ENCODE measurements at places on chromosomes 6 and 20.

GRCh38 chr6:80438772-80439171 lies 332.3 kb downstream of the BCKDHB start:
- no peak for DNase-seq

DNA sequence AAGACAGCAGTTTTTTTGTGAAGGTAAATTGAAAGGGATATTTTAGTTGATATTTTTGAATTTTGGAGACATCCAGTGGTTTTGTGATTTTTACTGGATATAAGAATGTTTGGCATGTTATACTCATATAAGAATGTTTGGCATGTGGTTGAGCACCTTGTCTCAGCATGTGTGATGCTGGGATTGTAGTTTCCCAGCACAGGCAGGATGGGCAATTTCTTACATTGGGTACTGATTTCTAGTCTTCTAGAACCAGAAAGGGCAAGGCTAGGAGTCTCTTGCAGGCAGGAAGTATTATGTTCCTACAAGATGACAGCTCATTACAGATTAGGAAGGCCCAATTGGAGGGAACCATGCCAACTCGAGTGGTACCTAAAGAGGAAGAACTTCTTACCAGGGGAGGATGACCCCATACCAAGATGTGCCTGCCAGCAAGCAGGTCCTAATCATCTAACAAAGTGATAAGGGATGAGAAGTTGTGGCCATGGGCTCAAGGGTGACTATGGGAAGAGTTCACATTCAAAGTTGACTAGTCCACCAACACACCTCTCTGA lies 377.8 kb downstream of the UTRN start:
- no peak for DNase-seq

DNA sequence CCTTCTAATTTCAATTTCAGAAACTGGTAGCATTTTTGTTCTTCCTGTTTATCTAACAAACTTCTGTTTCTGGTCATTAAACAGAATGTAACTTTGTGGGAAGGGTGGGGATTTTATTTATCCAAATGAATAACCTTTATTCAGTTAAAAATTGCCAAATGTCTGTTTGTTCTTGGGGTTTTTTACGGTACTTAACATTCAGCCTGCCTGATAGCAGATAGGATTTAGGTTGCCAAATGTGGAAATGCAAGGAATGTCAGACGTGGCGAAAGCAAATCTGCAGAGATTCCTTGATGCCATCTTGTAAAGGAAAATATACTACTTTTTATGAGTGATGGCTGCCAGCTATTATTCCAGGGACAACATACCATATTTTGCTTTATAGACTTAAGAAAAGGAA lies 95.7 kb downstream of the LYRM2 start:
- DNase-seq = no peak

GRCh38 chr6:29953686-29954085 lies 11.4 kb downstream of the HLA-A start:
- DNase-seq = no peak

- DNase-seq = no peak
Measured at GRCh38 chr6:113433335-113433991, 423.7 kb upstream of the MARCKS start.

GRCh38 chr6:161356167-161356854 lies 82.5 kb upstream of the AGPAT4 start:
- DNase-seq = no peak

- peak; percentile 49 for DNase-seq
Measured at GRCh38 chr6:390914-391558, 516 bp upstream of the IRF4 start.

- no peak for DNase-seq
Measured at GRCh38 chr6:2944405-2945152, 26.8 kb downstream of the SERPINB6 start.

- DNase-seq = no peak
Measured at GRCh38 chr6:12886961-12887775, 170.6 kb downstream of the PHACTR1 start.

DNA sequence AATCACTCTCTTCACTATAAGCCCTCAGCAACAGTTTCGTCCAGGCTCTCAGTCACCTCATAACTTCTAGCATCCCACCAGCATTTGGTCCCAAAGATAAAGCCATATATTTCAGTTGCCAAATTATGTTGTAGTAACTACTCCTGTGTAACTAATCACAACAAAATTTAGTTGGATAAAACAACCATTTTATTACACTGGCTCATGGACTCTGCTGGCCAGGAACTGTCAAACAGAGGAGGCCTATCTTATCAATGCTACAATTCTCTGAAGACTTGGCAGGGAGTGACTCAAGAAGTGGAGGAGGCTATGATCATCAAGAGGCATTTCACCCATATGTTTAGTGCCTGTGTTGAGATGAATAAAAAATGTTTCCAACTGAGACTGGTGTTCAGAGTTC lies 1082.3 kb upstream of the GJE1 start:
- DNase-seq = no peak

- DNase-seq = no peak
Measured at GRCh38 chr20:26207237-26207966, 510.7 kb upstream of the ZNF337 start.

GRCh38 chr6:145842693-145843546 lies 28.3 kb upstream of the FBXO30 start:
- no peak for DNase-seq

- no peak for DNase-seq
Measured at GRCh38 chr6:95091823-95092436, 485.4 kb upstream of the MANEA start.

- DNase-seq = no peak
Measured at GRCh38 chr6:21592953-21593352, 598 bp upstream of the SOX4 start.

- no peak for DNase-seq
Measured at GRCh38 chr6:75693534-75693933, 55.5 kb upstream of the MYO6 start.

DNA sequence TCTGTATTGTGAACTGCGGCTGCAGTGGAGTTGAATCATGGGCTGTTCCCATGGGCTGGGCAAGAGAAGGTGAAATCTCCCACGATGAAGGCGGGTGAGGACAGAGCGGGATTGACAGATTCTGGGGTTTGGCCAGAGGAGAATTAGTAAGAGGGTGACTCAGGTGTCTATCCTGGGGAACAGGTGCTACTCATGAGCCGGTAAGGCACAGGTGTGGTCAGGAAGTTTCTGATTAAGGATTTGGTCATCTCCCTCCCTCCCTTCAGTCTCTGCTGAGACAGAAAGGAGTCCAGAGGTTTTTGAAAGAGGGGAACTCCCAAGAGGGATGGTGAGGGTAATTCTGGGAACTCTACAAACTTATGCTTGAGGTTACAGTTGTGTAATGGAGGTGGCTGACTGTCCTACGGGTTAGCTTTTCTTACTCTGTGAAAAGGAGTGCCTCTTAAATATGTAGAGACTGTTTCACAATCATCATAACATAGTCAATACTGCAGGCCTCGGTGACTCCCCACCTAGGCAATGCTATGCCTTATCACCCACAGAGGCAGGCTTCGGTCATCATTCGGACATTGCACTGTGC lies 31.5 kb downstream of the SERPINB1 start:
- DNase-seq = no peak

DNA sequence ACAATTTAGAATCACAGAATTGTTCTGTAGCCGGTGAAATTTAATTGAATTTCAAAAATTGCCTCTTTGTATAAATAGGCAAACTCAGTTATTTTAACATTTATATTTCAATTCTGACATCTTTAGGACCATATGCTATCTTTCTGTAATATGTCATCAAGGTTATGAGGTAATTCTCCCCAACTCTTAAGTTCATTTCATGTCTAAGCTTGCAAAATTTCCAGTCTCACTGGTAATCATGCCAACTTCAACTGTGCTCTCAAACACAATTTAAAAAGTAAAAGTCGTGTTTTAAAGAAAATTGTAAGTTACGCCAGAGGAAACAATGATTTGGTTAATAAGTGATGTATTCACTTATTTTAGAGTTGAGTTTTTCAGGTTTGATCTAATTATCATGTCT lies 1.4 kb downstream of the NCOA7 start:
- DNase-seq = no peak

- DNase-seq = no peak
Measured at GRCh38 chr6:6217855-6218758, 102.4 kb downstream of the F13A1 start.

DNA sequence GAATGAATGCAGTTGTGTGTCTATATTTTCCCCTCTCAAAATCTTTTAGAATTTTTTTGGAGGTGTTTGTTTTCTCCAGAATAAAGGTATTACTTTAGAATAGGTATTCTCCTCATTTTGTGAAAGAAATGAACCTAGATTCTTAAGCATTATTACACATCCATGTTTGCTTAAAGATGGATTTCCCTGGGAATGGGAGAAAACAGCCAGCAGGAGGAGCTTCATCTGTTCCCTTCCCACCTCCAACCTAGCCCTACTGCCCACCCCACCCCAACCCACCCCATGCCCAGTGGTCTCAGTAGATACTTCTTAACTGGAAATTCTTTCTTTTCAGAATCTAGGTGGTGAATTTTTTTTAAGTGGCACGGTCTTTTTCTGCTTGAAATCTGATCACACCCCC lies 127.8 kb downstream of the CD109 start:
- DNase-seq = no peak

DNA sequence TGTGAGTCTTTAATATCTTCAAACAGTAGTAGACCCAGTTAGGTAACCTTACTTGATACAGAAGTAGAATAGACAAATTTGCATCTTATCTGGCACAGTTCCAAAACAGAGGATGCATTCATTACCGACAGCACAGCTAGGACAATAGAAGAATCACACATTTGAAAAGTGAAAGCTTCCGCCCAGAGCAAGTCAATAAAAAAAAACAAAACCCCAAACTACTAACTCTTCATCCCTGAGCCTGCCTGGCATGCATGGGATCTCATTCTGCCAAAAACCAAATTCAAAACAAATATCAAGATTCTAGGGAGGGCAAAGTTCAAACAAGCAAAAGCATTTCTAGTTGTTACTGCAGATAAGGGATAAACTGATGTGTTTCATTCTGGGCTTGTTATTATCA lies 235.4 kb downstream of the BTBD9 start:
- DNase-seq = no peak

GRCh38 chr20:53926428-53927028 lies 143.9 kb downstream of the BCAS1 start:
- DNase-seq = no peak

GRCh38 chr6:30444451-30444742 lies 44.9 kb upstream of the HLA-E start:
- DNase-seq = no peak

GRCh38 chr6:137754366-137754765 lies 112.7 kb upstream of the TNFAIP3 start:
- DNase-seq = no peak

DNA sequence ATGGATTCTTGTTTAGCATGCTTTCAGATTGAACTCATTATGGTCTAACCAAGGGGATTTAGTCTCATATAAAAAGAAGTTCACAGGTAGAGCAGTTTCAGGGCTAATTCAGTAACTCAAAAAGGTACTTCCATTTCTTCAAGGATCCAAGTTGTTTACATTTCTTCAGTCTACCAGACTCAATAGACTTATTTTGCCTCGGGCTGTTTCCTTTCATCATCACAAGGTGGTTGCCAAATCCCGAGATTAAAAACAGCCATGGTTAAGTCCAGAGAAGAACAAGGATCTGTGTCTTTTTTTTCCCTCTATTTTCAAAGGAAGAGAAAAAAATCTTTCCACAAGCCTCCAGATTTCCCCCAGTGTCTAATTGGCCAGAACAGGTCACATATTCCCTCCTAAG lies 69.8 kb upstream of the SNX9 start:
- no peak for DNase-seq

DNA sequence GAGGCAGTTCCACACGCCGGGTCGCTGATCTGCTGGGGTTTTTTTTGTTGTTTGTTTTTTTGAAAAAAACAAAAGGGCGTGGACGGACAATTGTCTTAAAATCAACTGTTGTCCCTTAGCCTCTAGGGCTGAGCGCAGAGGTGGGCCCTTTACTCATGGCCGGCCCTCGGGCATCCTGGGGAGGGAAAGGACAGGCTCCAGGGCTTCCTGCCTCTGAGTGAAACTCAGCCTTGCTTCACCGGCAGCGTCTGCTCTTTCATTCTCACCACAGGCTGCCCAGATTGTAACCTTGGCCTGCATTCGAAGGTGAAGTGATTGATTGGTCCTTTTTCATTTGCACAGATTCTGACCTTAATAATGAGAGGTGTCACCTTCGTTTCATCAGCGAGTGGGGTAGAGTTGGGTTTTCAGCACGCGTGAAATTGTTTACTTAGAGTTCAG lies 797 bp downstream of the SMIM13 start:
- peak; percentile 18 for DNase-seq

DNA sequence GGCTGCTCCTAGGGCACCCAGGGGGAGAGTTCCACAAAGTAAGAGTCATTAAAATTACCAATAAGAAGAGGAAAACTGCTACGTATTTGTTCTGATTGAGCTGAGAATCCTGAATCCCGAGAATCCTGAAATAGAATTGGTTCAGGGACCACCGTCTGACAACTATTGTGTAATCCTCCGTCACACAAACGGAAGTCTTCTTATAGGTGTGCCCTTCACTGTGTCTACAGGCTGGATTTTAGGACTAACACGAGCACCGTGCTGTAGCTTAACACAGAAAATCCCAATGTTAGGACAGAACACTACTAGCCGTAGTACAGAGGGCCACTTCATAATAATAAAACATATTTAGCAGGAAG lies 50.6 kb upstream of the RNF182 start:
- DNase-seq = no peak

GRCh38 chr6:12457094-12457493 lies 166.9 kb downstream of the EDN1 start:
- DNase-seq = no peak

GRCh38 chr20:1125277-1125676 lies 6.9 kb downstream of the PSMF1 start:
- DNase-seq = no peak

- DNase-seq = no peak
Measured at GRCh38 chr6:18444111-18444510, 57.0 kb downstream of the RNF144B start.

GRCh38 chr6:113654396-113654795 lies 202.7 kb upstream of the MARCKS start:
- DNase-seq = no peak

DNA sequence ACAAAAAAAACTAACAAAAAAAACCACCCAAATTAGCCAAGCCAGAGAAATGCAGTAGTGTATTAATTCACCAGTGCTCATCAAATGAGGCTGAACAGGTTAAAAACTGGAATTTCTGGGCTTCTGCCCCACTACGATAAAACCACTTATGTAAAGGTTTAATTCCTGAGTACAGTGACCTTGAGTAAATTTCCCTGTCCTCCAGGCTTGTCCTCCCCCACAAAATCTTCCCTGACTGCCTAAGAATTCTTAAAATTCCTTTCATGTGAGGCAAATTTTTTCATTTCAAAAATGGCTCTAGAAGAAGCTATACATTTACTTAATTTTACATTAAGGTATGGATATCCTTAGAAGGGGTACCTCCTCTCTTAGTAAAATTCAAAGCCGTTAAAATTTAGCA lies 80.1 kb upstream of the ID4 start:
- no peak for DNase-seq

DNA sequence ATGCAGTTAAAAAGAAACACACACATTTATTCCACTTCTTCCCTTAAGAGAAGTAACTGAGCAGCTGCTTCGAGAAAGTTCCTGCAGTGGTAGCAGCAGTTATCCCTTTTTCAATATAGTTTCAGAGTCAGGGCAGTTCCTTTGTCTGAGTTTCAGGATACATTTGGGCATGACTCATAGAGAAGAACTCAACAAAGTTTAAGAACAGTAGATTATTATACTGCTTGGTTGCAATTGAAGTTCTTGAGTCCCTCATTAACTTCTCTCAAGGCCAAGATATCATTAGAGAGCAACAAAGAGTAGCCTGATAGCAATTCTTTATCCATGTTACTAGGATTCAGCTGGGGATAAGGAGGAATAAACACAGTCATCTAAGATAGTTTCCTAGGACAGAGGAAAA lies 54.4 kb downstream of the TPD52L1 start:
- DNase-seq = no peak

Data from stimulated activated CD4-positive, alpha-beta T cell treated with anti-CD3 and anti-CD28 coated beads, Interleukin-4, amount 100 ng/mL, for 4 hours (primary cell).